Aorta (tissue), 5 donors: ENCODE measurements at places on chromosomes 16 and 17. TPM values are rescaled to one million over a fixed set of nuclear protein-coding genes. Genes with fewer than 3 reads are reported as not detected.

The MYH13 gene
- not detected for total RNA-seq

The SPN gene
- 5.2 TPM for total RNA-seq

DNA sequence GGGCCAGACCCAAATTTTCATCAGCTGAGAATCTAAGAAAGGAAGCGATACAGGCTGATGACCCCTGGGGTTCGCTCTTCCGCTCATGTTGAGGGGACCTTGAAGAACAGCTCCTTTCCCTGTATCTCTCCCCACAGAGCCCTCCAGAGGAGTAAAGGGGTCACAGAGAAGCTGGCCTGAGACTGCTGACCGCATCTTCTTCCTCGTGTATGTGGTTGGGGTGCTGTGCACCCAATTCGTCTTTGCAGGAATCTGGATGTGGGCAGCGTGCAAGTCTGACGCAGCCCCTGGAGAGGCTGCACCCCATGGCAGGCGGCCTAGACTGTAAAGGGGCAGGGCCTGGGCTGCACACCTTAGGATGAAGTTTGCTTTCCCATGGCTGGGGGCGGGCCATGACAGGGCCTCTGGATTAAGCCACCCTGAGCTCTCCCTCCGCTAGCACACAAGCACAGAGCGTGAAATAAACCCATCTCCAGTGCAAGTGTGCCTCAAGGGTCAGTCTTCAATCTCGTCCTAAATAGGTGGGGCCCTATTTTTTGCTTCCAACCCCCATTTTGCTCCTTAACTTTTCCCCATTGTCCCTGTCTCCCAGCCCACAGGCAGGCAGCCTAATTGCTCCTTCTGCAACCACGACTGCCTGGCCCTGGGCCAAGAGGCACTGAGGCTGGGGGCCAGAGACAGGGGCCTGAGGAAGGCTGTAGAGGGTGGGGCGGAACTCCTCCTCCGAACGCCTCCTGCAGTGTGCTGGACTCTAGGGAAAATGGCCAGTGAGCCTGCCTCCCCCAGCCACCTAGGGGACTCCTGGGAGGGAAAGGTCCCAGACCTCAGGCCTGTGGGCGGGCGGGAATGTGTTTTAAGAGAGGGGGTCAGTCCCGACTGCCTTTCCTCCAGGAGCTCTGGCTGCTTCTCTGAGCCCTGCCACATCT, 3.6 kb downstream of the ZACN start:
- no peaks in the 10 kb centered on the region for H3K27me3 ChIP-seq
- no peak overlapping the region for H3K27ac ChIP-seq
- H3K36me3 ChIP-seq = no peaks in the 10 kb centered on the region
- no peak for DNase-seq
- H3K4me3 ChIP-seq = no peak overlapping the region
- no peaks in the 10 kb centered on the region for H3K4me1 ChIP-seq

The NOXO1 gene
- total RNA-seq = not detected

The TBC1D26 gene
- not detected for total RNA-seq
